ENCODE measurements at places on chromosomes 5 and 9. TPM values are rescaled to one million over a fixed set of nuclear protein-coding genes. Genes with fewer than 3 reads are reported as not detected.

Gene OLFML2A
- total RNA-seq, result 0.32 TPM

Gene PCDHGA8
- 0.97 TPM for total RNA-seq

Gene DMRT3
- total RNA-seq, result not detected

Gene WNT8A
- not detected for total RNA-seq

Gene SEMA4D
- total RNA-seq, result 24.0 TPM

Gene SRD5A1
- 11.2 TPM for total RNA-seq

Gene PCDHA9
- total RNA-seq, result under 0.01 TPM

Gene CDKN2B
- 14.9 TPM for total RNA-seq

Gene NRARP
- total RNA-seq, result 46.1 TPM

Gene NIPAL4
- total RNA-seq, result not detected

Gene TEK
- total RNA-seq, result 110 TPM

Gene ZDHHC11
- total RNA-seq, result 2.4 TPM

Gene IFNA2
- not detected for total RNA-seq

Gene PROB1
- 0.65 TPM for total RNA-seq

Gene LVRN
- 1.3 TPM for total RNA-seq

Gene SPATA31C1
- not detected for total RNA-seq

Gene PCDHGB4
- total RNA-seq, result 10.1 TPM

Gene MARCOL
- not detected for total RNA-seq

Gene MGAT1
- 70.5 TPM for total RNA-seq

Gene LOX
- 35.4 TPM for total RNA-seq

All from epithelial cell of umbilical artery (primary cell).